MG63 (cell line): ENCODE measurements at places on chromosomes 7 and 10. TPM values are rescaled to one million over a fixed set of nuclear protein-coding genes. Genes with fewer than 3 reads are reported as not detected.
A peak's percentile ranks its signal among the peaks of the same experiment; 100 is the strongest.

The TAS2R41 gene
- total RNA-seq = not detected in 2 replicates

The ENKUR gene
- total RNA-seq = not detected in 2 replicates

The SPDYE8 gene
- not detected in 2 replicates for total RNA-seq

The OR2A5 gene
- total RNA-seq = not detected in 2 replicates

The TUBB8 gene
- total RNA-seq = not detected in 2 replicates

The STAMBPL1 gene
- total RNA-seq = 23.1 and 27.3 TPM in 2 replicates

The MYH16 gene
- total RNA-seq = not detected in 2 replicates

The SLC16A12 gene
- not detected in 2 replicates for total RNA-seq

The BTBD16 gene
- total RNA-seq = not detected in 2 replicates

DNA sequence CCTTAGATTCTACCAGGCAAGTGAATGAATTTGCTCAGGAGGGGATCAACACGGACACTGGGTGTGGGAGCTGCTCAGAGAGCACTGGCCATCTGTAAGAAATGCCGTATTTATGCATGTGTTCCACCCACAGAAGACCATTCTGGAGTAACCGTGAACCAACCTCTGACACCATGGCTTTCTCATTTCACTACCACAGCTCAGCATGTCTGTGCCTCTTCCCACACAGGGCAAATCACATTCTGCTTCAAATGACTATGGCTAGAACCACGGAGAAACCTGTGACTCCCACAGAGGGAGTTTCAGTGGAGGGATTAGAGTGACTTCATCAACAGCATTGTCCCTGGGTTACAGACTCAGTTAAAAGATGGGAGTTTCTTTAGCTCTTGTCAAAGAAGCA is 893.4 kb downstream of the XPNPEP1 start:
- no peak for DNase-seq

DNA sequence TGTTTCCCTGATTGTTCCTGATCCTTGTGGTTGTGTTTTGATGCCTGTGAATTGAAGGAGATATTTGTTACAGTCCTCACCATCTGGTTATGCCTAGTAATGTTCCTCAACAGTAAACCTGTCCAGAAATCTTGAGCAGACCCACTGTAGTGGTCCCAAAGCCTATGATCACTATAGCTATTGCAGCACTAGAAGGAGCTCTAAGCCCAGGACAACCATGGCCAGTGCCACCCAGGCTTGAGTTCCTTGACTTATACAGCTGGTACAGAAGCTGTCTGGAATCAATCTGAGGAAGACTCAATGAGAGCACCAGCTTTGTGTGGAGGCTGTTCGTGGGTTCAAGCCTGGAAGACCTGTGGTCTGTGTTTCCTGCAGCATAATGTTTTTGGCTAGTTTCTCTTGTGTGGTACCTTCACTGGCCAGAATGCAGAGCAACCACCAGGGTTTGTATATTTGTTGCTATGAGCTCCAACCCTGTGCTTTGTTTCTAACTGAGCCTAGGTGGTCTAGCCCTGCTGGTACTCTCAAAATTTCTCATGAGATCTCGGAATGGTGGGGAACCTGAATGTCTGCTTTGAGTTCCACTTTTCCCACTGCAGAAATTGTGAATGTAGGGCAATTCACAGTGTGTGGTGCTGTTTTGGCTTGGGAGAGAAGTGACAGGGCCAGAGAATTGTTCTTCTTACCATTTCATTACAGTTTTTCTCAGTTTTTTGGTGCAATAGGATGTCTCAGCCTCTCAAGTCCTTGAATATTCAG is 355.2 kb downstream of the SUGCT start:
- DNase-seq = no peak

DNA sequence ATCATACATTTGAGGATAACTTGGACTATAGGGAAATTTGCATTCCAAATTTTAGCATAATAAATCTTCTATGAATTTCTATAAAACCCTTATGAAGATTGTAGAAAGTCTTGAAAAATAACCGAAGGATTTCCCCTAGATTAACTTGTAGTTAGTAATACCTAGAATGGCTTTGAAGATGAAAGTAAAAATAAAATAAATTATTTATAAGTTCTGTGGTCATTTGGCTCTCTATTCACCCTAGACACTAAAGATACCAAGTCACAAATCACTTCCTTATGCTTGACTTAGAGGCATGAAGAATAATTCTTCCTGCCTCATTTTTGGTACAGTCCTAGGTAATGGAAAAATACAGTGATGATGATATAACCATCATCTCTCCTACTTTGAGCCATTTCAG is 79.3 kb downstream of the CSTF2T start:
- no peak for DNase-seq

GRCh38 chr7:105690325-105690945 is 109.1 kb upstream of the EFCAB10 start:
- no peak for DNase-seq

DNA sequence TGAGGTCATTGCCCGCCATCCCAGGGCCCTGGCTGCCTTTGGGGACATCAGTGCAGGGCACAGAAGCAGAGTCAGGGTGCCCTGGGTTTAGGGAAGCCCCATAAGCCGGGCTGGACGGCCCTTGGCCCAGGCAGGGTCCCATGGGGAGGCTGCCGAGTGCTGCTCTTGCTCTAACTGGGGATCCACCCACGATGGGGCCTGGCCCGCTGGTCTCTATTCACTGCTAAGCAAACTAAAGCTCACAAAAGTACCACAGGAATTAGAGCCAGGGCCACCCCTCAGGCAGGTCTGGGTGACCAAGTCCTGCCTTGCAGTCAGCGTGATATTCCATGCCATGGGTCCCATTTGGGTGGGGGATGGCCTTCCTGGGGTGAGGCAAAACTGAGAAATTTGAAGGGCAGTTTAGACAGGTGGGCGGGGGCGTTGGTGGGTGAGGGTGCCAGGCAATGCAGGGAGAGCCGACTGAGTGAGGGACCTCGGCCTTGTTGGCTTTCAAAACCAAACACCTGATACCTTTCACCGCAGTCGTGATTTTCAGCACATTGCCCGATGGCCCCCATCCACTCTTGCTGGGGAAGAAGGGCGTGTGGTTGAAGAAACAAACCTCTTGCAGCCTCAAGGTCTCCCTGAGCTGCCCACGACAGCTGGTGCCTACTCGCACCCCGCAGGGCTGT is 92.8 kb upstream of the PPIF start:
- DNase-seq = peak; percentile 25

- no peak for DNase-seq
Observed at GRCh38 chr7:43700059-43700501, 29.2 kb downstream of the COA1 start.

- DNase-seq = no peak
Observed at GRCh38 chr10:7337431-7338171, 73.2 kb downstream of the SFMBT2 start.

DNA sequence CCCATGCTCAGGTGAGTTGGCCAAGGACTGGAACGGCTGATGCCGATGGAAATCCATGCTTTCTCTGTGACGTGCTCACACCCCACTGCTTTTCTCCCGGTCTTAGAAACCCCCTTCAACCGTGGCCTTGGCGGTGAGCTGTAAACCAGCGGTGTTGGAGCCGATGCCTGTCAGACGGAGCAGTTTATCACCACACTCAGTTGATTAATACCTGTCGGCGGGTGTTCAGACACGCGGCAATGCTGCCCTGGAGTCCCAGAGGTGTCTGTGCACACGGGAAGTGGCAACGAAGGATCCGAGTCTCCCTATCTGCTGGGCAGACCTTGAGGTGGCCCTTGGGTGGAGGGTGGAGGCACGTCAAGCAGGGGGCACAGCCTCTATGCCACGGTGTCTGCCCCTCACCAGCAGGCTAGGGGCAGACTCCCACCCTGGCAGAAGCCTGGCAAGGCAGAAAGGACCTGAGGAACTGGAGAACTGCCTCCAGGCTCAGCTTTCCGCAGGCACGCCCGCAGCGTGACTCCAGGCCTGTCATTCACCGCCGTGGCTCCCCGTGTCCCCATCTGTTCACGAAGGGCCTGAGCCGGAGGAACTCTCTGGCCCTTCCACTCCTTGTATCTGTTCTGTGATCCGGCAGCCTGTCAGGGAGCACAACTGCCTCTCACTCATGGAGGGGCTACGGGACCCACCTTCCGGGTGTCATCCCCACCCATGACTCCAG is 34.6 kb upstream of the MNX1 start:
- DNase-seq = no peak

- DNase-seq = peak; percentile 47
Observed at GRCh38 chr10:86366033-86366901, at the start of gene GRID1. GRID1 (minus strand) TSS chr10:86366795.

GRCh38 chr7:95859429-95859828 is 87.1 kb downstream of the DYNC1I1 start:
- DNase-seq = peak; percentile 64

GRCh38 chr10:123250640-123251039 is 96.4 kb downstream of the BUB3 start:
- DNase-seq = no peak

- peak; percentile 97 for DNase-seq
Observed at GRCh38 chr7:101126651-101127459, at the start of gene SERPINE1. SERPINE1 (plus strand) TSS chr7:101127104; CDS start chr7:101128394, 1,290 bp downstream.

- DNase-seq = no peak
Observed at GRCh38 chr7:81725003-81725811, 44.6 kb downstream of the HGF start.

GRCh38 chr7:129391546-129392171 is 42.6 kb upstream of the STRIP2 start:
- no peak for DNase-seq

- DNase-seq = no peak
Observed at GRCh38 chr7:1987591-1988532, 244.9 kb downstream of the MAD1L1 start.

DNA sequence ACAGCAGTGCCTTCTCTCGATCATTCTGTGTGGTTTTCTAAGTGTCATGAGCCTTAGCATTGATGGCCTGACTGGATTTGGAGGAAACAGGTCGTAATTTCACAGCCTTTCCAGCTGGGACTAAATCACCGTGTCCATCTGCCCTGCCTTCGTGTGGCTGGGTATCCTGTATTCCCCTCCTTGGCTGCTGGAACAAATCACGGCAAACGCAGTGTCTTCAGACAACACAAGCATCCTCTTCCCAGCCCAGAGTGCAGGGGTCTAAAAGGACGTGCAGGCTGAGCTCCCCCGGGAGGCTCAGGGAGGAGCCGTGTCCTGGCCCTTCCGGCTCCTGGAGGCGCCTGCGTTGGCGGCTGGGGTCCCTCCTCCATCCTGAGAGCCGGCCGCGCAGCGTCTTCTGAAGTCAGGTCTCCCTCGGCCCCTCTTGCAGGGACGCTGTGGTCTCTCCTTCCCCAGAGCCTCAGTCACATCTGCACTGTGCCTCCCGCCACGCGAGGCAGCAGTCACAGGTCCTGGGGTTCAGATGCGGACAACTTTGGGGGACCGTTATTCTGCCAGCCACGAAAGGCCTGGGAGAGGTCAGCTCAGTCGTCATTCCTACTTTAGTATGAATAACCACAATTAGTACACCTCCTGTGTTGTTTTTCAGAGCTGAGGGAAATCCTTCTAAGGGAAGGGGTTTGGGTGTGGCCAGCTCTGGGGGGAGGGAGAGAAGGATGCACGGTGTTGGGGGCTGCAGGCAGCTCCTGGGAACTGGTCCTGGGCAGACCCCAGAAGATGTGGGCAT is 41.1 kb downstream of the FAM20C start:
- DNase-seq = no peak

- DNase-seq = no peak
Observed at GRCh38 chr10:31958856-31959255, 30.2 kb upstream of the ARHGAP12 start.

DNA sequence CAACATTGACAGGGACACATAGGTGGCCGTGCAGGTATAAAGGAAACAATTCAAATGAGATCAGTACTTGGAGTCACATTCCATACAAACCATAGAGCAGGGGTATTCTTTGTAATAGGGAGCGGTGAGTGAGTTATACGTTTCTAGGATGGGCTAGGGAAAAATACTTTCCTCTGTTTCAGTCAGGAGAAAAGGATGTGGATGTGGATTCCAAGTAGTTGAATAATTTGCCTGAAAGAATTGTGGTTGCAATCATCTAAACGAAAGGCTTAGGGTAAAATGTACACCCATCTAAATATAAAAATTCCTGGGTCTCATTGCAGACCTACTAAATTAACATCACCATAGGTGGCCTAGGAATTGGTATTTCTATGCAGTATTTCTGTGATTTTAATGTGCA is 270.7 kb upstream of the IGFBP3 start:
- no peak for DNase-seq

DNA sequence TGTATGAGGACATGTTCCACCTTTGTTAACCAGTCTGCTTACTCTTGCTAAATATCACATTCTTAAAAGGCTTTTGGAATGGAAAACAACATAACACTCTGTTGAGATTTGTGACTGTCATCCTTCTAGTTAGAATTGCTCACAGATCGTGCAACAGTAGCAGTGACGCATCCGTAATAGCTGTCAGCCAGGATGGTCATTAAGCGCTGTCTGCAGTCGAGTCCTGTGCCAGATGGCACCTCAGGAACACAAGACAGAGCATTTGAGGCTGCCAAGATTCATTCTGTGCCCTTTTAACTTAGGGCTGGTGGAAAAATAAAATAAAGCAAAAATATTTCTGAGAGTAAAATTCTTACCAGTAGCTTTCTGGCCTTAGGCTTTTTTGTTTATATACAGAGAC is 348.6 kb downstream of the ANKRD7 start:
- DNase-seq = peak; percentile 65

DNA sequence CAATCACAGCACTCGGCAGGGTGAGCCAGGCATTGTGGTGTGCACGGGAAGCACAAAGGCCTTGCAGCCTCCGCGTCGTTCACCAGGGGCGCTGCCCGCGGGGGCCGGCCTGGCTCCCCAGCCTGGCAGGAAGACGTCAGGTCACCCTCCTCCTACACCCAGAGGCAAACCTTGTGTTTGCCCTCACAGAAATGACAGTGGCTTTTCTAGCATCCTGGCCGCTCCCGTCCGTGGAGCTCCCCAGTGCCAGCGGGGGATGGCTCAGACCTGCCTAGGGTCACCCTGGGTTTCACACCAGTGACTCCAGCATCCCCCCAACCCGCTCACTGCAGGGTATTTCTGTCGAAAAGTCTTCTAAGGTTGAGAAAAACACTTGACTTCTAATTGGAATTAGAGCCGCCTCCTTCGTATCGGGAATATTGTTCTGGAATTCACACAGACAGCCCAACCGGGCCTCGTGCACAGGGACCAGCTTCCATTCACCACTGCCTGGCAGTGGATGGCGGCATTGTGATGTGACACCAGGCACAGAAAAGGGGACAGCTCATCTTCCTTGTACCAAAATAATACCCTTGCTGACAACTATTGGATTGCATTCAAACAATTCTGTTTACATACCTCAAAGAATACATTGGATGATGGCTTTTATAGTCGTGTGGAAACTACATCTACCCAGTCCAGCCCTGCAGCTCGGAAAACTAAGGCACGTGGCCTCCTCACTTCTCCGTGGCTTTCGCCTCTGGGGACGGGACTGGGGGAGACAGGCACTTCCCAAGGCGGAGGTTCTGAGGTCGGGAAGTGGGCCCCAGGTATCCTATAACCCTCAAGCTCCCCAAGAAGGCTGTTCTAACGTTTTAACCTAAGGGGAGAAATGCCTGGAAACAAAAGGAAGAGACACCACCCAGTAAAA is 109.0 kb downstream of the EBF3 start:
- DNase-seq = no peak
